ENCODE measurements at places on chromosomes 12 and 14. TPM values are rescaled to one million over a fixed set of nuclear protein-coding genes. Genes with fewer than 3 reads are reported as not detected.
A peak's percentile ranks its signal among the peaks of the same experiment; 100 is the strongest.

GRCh38 chr12:25501549-25501948 lies 51.5 kb downstream of the LMNTD1 start:
- no peak for DNase-seq

GRCh38 chr14:65054471-65055085 lies 47.7 kb downstream of the MAX start:
- DNase-seq = no peak

- no peak for DNase-seq
These were observed 47.6 kb upstream of the ZFP36L1 start for GRCh38 chr14:68840454-68840853.

- no peak for DNase-seq
These were observed 381.8 kb downstream of the BTG1 start for GRCh38 chr12:91763654-91764370.

Gene SLC39A2
- not detected for total RNA-seq

DNA sequence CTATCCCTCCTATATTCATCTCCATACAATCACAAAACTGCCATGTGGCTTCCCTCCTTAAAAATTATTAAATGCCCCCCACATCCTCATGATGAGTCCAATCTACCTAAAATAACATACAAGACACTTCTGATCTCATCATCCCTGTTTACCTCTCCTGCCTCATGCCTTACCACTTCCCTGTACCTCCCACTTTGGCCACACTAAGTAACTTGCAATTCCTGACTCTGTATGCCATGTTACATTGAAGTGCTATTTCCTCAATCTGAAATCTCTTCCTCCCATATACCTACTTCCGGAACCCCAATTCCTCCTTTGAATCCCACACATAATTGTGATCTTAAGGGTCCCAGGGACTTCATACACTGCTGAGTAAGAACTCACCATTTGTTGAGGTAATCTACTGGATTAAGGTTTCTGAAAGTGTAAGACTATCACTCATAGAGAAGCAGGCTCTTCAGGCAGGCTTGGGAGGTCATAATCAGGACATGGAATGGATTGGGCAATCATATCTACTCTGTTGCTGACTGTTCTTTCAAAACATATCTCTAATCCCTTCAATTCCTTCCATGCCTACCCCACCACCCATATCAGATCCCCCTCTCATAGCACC lies 117.6 kb upstream of the PLEKHG7 start:
- DNase-seq = no peak

DNA sequence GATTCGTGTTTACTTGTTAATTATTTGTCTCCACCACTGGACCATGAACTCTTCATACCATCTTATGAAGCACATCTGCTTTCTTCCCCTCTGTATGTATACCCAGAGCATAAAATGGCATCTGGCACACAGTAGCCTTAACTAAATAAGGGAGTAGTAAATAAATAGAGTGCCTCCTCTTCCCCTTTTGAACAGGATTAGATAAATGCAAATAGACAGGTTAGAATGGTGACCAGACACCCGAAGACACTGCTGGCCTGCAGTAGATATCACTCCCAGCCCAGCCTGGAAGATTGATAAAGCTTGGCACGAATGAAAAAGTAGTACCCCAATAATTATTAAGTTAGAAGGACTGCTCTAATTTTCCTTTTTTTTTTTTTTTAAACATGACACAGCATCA lies 6.9 kb downstream of the GALNT4 start:
- no peak for DNase-seq

DNA sequence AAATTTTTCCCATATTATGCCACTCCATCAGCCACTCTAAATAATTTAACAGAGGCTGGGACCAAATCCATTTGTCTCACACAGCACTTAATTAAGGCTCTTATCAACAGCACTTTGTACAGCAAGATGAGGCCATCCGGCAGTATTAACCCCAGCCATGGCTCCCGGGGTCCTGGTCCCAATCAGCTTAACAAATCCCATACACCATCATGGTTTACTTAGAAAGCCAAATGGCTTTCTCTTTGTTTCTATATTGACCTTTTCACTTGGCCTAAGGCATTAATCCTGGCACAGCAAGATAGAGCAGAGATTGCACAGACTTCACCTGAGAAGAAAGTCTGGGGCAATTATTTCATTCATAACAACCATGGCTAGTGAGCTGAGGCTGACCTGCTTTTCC lies 38.6 kb downstream of the SPTSSA start:
- no peak for DNase-seq

- DNase-seq = no peak
These were observed 28.8 kb downstream of the DMAC2L start for GRCh38 chr14:50340963-50341362.

Gene NCKAP5L
- total RNA-seq = 29.8 TPM

DNA sequence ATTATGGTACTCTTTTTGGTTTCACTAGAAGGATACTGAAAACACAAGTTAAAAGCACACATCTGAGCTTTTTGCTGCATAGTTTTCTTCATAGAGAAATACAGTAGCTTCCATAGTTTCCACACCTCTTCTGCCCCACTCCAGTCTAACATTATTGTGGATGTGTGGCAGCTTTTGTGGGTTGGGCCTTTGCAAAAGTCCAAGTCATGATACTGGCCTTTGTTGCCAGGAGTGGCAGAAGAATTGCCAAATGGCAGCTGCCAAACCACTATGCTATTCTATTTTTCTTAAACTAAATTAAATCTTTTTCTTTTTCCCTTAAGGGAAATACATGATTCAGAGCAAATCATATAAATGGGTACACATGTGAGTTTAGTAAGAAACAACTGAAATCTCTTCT lies 114.8 kb downstream of the PLEKHA5 start:
- peak; percentile 40 for DNase-seq

Gene SLC6A13
- total RNA-seq = 0.11 TPM

DNA sequence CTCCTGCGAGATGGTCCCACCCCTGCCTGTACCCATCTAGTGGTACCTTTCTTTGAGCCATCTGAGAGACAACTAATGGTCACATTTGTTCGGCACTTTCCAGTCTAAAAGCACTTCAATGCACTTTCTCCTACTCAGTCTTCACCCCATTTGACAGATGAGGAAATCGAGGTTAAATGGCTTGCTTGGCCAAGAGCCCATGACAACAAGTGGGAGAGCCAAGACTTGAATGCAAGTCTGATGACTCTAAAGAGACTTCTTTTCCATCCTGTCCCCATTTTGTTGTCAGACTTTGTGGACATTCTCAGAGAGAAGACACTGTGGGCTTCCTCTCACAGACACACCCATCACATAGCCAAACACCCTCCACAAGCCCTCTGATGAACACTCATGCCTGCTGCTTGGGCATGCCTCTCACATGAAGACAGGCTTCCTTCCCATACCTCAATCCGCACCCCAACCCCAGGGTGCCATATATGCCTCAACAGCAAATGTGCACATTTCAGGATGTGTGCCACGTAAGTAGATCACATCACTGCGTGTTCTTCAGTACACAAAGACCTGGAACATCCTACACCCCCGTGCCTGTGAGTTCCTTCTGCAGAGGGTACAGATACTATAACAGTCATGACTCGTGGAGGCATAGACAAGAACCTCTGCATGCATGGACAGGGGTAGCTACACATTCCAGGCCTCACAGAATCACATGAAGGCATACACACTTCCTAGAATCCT lies 805 bp downstream of the MYH7 start:
- DNase-seq = no peak

- peak; percentile 98 for DNase-seq
These were observed 43.2 kb downstream of the PLEKHG7 start for GRCh38 chr12:92745856-92746550.

DNA sequence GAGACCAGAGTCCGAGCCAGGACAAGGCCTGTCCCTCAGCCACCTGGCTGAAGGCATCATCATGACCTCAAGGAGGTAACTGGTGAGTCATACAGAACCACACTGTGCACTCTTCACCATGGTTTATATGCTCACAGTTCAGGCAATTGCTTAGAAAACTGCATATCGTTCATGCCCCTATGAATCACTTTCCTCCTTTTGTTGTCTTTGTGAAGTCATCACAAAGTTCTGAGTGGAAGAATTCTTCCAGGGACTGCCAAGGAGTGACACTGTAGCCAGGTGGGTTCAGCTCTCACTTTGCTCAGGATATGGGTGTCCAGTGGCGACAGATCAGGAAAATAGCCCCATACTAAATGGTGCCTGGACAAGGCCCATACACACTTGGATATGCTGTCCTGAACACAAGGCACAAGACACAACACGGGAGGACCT lies 92.5 kb downstream of the DPF3 start:
- peak; percentile 97 for DNase-seq

DNA sequence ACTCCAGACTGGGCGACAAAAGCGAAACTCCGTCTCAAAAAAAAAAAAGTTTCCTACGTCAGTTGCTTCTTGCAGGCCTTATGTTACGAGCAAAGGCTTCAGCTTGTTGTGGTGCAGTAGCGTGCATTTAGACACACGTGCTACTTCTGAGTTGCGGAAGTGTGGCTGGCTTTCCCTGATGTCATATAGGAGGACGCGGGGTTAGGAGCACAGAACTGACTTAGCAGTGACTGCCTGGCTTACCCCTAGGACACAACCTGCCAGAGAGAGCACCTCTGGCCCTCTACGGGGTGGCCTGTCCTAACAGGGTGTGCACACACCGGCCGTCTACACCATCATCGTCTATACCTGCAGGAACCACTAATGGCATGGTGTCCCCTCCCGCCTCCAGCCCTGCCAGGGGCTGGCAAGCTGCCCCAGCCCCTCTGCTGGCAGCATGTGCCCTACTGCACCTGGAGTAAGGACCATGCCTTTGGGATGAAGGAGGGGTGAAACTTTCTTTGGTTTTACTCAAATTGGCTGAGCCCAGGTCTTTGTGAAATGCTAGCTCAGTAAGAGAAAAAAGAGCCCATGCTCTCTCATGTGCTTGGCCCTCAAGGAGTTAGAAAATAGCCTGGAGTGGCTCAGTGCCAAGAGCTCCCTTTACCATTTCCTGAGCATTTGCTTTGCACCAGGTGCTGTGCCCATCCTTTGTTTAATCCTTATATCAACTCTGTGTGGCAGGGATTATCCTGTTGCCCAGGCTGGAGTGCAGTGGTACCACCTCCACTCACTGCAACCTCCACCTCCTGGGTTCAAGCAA lies 1.7 kb upstream of the GPR68 start:
- no peak for DNase-seq

- no peak for DNase-seq
These were observed 8.3 kb downstream of the OR10AD1 start for GRCh38 chr12:48194799-48195201.

Gene GPD1
- 0.17 TPM for total RNA-seq

DNA sequence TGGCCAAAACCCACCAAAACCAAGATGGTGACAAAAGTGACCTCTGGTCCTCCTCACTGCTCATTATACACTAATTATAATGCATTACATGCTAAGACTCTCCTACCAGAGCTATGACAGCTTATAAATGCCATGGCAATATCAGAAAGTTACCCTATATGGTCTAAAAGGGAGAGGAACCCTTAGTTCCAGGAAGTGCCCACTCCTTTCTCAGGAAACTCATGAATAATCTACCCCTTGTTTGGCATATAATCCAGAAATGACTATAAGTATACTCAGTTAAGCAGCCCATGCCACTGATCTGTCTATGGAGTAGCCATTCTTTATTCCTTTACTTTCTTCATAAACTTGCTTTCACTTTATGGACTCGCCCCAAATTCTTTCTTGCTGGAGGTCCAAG lies 43.0 kb upstream of the FUT8 start:
- DNase-seq = no peak

Gene DHRS2
- total RNA-seq = 2.4 TPM

GRCh38 chr12:116736962-116737773 lies 701 bp downstream of the SPRING1 start:
- no peak for DNase-seq

Gene GALNT16
- total RNA-seq = 5.6 TPM

GRCh38 chr14:45891417-45892080 lies 638.5 kb upstream of the MIS18BP1 start:
- no peak for DNase-seq

GRCh38 chr12:118432812-118433545 lies 56.6 kb downstream of the SUDS3 start:
- DNase-seq = peak; percentile 22

Gene P2RX7
- 0.32 TPM for total RNA-seq

DNA sequence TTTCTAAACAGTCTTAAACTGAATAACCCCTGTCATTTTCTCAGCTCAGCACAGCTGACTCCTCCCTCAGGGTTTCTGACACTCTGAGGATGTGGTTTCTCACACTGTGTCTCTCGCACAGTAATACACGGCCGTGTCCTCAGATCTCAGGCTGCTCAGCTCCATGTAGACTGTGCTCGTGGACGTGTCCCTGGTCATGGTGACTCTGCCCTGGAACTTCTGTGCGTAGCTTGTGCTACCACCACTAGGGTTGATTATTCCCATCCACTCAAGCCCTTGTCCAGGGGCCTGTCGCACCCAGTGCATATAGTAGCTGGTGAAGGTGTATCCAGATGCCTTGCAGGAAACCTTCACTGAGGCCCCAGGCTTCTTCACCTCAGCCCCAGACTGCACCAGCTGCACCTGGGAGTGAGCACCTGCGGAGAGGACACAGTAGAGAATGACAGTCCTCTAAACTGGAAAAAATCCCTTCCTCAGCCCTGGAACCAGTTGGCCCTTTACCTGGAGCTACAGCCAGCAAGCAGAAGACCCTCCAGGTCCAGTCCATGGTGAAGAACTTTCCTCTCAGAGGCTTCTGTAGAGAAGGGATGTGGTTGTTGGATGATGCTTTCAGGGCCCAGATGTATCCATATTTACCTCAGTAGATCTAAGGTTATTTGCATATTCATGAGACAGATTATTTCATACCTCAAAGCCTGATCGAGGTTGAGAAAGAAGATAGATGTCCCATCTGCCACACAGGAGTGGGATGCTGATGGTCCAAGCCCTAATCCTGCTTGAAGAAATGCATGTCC lies 984.8 kb downstream of the TMEM121 start:
- DNase-seq = no peak

DNA sequence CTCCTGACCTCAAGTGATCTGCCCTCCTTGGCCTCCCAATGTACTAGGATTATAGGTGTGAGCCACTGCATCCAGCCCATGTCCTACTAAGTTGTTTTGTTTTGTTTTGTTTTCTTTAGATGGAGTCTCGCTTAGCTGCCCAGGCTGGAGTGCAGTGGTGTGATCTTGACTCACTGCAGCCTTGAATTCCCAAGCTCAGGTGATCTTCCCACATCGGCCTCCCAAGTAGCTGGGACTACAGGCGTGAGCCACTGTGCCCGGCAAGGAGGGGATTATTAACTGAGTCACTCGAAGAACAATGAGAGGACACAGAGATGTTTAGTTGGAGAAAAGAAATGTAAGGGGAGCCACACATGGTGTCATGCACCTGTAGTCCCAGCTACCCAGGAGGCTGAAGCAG lies 18.0 kb upstream of the ERBB3 start:
- no peak for DNase-seq

DNA sequence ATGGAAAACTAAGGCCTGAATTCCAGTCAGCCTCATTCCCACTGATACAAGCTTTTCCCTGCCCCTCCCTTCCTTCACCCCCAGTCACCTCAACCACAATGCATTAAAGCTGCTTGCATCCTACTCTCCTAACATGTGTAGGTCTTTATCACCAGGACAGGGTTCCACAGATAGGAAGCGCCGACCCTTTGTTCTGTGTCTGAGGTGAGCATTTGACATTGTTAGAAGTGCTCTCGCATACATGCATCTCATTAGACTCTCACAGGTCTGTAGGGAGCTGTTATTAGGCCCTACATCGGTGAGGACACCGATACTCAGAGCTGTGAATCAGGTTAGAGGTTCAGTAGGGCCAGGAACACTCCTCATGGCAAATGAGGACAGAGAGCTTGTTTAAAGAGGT lies 13.2 kb upstream of the EDDM3A start:
- DNase-seq = no peak
